ENCODE measurements at places on chromosomes 7 and 10. TPM values are rescaled to one million over a fixed set of nuclear protein-coding genes. Genes with fewer than 3 reads are reported as not detected.

Gene PKD1L1
- not detected for total RNA-seq

Gene SHOC2
- 14.3 TPM for total RNA-seq

Gene CCDC3
- not detected for total RNA-seq

Gene FBXL15
- total RNA-seq = 28.2 TPM

Gene PLEKHS1
- not detected for total RNA-seq

Gene CRHR2
- not detected for total RNA-seq

Gene CALY
- total RNA-seq = not detected

Gene RNF148
- total RNA-seq = not detected

Gene RARRES2
- 10.6 TPM for total RNA-seq

Gene CYP2C18
- not detected for total RNA-seq

Gene LRRD1
- not detected for total RNA-seq

Gene GHRHR
- not detected for total RNA-seq

Gene ZNF117
- total RNA-seq = 0.81 TPM

Gene TRIM50
- total RNA-seq = not detected

Gene CFAP43
- 2.7 TPM for total RNA-seq

Gene SEMA3D
- total RNA-seq = not detected

Gene ZNF282
- total RNA-seq = 20.2 TPM

Gene PNLIPRP2
- not detected for total RNA-seq

Gene ZEB1
- total RNA-seq = 10.3 TPM

Gene ARMC3
- 5.2 TPM for total RNA-seq

Gene AMZ1
- not detected for total RNA-seq

Gene ZNF804B
- total RNA-seq = not detected

Gene SORCS1
- not detected for total RNA-seq

Gene MYL10
- total RNA-seq = not detected

Gene SNCG
- total RNA-seq = 315 TPM

Gene C7orf33
- total RNA-seq = not detected

Gene EPHB6
- total RNA-seq = 6.5 TPM

Gene C7orf57
- 0.26 TPM for total RNA-seq

Gene C10orf105
- not detected for total RNA-seq

Gene TECPR1
- total RNA-seq = 1.6 TPM

Gene CYP3A7
- total RNA-seq = not detected

Gene ACTA2
- 41.7 TPM for total RNA-seq

Gene CPA2
- total RNA-seq = not detected

Gene NODAL
- total RNA-seq = not detected

Gene MBL2
- 0.17 TPM for total RNA-seq

Gene MICU1
- 74.7 TPM for total RNA-seq
